ENCODE measurements at places on chromosomes 1 and 21. TPM values are rescaled to one million over a fixed set of nuclear protein-coding genes. Genes with fewer than 3 reads are reported as not detected.

DNA sequence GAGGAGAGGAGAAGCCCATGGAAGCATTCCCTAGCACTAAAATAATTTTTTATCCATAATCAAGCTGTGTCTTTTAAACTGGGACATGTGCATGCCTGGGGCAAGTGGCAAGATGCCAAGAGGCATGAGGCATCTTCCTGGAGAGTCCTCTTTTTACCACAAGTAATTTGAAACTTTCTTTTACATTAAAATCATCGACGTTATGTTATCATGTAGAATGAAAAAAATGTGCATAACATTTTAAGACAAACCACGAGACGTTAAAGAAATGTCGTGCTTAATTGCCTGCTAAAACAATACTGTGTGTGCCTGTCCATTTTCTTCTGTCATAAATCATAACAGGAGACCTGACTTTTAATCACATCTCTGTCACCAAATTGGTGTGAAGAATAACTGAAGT lies 1.5 kb downstream of the STYXL2 start:
- no peak for DNase-seq

DNA sequence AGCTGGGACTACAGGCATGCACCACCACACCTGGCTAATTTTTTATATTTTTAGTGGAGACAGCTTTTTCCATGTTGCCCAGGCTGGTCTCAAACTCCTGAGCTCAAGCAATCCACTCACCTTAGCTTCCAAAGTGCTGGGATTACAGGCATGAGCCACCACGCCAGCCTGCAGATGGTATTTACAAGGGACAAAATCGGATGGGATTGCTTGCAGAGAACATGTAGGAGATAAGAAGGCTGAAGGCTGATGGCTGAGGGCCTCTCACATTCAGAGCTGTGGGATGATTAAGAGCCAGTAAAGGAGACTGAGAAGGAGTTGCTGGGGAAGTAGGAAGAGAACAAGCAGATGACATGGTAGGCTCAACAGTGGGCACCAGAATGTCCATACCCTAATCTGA lies 24.0 kb upstream of the QSOX1 start:
- DNase-seq: no peak

GRCh38 chr1:172698224-172698623 lies 39.3 kb downstream of the FASLG start:
- DNase-seq: no peak

DNA sequence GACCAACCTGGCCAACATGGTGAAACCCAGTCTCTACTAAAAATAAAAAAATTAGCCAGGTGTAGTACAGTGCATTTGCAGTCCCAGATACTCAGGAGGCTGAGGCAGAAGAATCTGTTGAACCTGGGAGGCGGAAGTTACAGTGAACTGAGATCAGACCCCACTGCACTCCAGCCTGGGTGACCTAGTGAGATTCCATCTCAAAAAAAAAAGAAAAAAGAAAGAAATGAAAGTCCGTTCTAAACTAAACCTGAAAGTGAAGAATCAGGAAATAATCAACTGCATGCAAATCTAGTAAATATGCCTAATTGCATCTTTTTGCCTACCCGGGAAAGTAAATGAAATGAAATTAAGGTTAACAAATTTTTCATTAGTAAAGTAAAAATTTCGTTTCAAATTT lies 99.6 kb downstream of the ZZZ3 start:
- DNase-seq: no peak

- DNase-seq: peak; percentile 33
Observed at GRCh38 chr1:91732291-91733107, 153.5 kb downstream of the TGFBR3 start.

GRCh38 chr1:208048904-208049303 lies 138.0 kb upstream of the CD34 start:
- DNase-seq: no peak

ITLN2 gene
- not detected for total RNA-seq

CELA2A gene
- 0.55 TPM for total RNA-seq

DNA sequence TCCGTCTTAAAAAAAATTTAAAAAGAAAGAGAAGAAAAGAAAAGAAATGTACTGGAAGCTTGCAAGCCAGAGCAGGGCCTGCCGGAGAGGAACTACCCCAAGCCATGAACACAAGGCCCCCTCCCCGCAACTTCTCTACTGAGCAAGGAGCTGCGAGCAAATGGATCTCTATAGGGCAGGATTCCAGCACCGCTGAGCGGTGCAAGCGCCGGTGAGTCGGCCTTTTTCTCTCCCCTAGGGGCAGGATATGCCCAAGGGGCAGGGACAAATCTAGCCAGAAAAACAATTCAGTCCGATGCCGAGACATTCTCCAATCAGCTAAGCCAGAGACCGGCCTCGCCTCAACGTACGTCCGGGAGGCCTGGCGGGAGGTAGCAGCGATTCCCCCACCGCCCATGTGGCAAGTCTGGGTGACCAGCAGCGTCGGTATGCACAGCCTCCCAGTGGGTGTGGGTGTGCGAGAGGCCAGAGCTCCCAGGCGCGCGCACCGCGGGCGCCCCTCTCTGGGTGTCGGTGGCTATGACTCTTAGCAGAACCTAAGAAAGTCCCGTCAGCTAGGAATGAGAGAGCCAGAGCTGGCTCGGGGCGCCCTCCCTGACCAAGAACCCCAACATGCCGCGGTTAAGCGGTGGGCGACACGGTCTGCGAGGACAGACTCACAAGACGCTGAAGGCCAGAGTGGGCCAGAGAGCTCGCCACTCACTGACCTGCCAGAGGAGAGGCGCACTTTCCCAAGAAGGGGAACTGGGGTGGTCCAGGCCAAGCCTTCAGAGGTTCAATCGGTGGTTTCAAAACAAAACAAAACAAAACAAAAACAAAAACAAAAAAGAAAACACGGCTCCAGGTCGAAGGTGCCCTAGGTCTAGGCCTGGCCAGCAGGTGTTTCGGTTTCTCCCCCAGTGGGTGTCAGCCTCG lies 1.9 kb downstream of the CSMD2 start:
- peak; percentile 84 for DNase-seq

TFF3 gene
- total RNA-seq: 488 TPM
